ENCODE measurements at places on chromosomes 11 and 22. TPM values are rescaled to one million over a fixed set of nuclear protein-coding genes. Genes with fewer than 3 reads are reported as not detected.

Gene BLID
- not detected for total RNA-seq

Gene OR52H1
- not detected for total RNA-seq

Gene OR51B5
- total RNA-seq: not detected

Gene MYBPC3
- not detected for total RNA-seq

Gene SEPTIN5
- total RNA-seq: 0.45 TPM

Gene ACCS
- 41.0 TPM for total RNA-seq

Gene CLMP
- total RNA-seq: 0.09 TPM

Gene SLC22A25
- total RNA-seq: not detected

Gene FAM83F
- not detected for total RNA-seq

Gene OR52W1
- not detected for total RNA-seq

Gene DNAJB7
- total RNA-seq: not detected

Gene NPAT
- 39.6 TPM for total RNA-seq

Gene XBP1
- 213 TPM for total RNA-seq

Gene MB
- 0.36 TPM for total RNA-seq

All from T-helper 2 cell treated with Interferon-gamma antibody and Interleukin-4, amounts not matched to agents 100 ng/mL and 5 ng/mL, for 36 hours (primary cell).